B cell (primary cell): ENCODE measurements at places on chromosomes 5 and 9. TPM values are rescaled to one million over a fixed set of nuclear protein-coding genes. Genes with fewer than 3 reads are reported as not detected.

GRCh38 chr5:56698463-56699381 lies 116.6 kb upstream of the MAP3K1 start:
- no peak for DNase-seq

Gene IL33
- not detected in 2 replicates for total RNA-seq

Gene NMUR2
- not detected in 2 replicates for total RNA-seq

GRCh38 chr9:33943389-33943788 lies 105.3 kb downstream of the UBAP2 start:
- no peak for DNase-seq

DNA sequence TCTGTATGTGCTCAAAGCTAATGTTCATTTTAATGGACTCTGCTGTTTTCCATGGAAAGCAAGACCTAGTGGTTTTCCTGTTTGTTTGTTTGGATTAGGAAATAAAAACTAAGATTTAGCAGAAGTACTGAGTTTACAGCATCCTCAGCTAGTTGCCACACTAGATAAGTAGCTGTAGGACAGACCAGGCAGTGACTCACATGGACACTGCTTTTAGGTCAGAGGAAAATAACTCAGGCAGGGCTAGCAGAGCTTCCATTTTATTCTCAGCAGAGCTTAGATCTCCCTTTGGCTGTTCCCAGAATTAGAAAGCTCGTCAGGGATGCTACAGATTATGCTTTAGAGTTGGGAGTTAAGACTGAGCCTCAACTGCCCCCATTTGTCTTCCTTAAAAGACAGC lies 204.4 kb downstream of the SH3GL2 start:
- no peak for DNase-seq

Gene IRX1
- not detected in 2 replicates for total RNA-seq

DNA sequence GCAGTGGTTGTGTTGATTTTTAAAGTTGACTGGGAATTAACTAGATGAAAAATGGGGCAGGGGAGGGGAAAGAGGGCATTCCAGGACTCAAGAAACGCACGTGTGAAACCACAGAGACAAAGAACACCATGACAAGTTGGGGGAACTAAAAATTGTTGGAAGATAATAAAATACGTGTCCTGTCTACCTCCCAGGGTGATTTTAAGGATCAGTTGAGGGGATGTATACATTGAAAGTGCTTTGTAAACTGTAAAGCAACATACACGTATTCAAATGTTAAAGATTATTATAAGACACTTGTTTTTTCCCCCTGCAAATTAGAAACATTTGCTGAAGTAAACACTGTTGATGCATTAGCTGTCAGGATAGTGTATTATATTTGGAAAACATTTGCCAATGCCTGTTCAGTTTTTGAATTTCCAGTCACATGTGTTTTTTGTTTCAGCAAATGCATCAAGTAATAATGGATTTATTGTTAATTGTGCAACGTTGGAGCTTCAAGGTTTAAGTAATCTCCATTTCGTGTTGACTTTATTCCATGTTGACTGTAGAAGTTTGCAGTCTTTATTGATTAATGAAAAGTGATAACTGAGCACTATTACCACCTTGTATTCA lies 412.7 kb downstream of the ACTL7B start:
- no peak for DNase-seq

Gene SLC36A3
- total RNA-seq = not detected in 2 replicates

DNA sequence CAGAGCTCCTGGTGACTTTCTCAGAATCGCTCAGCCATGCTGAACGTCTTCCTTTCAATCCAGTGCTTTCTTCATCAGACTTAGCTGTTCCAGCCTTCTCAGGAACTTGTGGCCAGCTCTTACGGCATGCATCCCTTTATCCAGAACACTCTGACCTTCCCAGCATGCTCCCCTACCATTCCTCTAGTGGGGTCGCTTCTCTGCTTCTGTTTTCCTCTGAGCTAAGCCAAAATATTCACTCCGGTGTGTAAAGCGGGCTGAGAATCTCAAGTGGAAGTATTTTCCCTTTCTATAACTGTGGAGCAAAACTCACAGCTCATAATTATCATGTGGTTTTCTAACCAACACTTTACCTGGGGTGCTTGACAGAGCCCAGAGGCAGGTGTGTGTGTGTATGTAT lies 6.2 kb downstream of the DCANP1 start:
- DNase-seq = no peak

GRCh38 chr9:119763260-119763659 lies 394.0 kb upstream of the BRINP1 start:
- DNase-seq = no peak

DNA sequence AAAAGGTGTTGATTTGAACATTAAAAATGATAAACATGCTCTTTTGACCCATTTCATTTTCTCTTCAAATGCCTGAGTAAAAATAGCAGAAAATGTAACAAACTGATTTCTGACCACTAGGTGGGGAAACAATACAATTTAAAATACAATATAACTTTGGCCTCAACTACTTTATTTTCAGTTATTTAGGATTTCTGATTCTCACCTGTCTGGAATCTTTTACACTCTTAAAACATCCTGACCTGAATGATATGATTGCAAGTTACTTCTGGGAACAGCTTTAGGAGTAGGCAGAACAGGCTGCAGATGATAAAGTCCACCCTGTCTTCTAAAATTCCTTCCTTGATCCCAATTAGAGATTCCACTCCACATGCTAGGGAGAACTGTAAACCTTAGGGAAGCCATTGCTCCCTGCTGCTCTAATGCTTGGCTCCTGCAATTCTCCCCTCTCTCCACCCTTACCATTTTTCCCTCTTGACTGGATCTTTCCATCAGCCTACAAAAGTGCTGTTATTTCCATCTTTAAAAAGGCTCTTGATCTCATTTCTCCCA lies 70.3 kb downstream of the FYB1 start:
- DNase-seq = peak; percentile 17

Gene CCDC192
- total RNA-seq = not detected in 2 replicates

- no peak for DNase-seq
These were observed 146.1 kb upstream of the RAI14 start for GRCh38 chr5:34510002-34510401.

GRCh38 chr9:90724112-90724511 lies 77.5 kb upstream of the SYK start:
- no peak for DNase-seq

GRCh38 chr5:172637110-172637580 lies 3.9 kb upstream of the NEURL1B start:
- no peak for DNase-seq
